ENCODE measurements at places on chromosomes 4 and X.

GRCh38 chr4:2290974-2291704 is 29.2 kb upstream of the MXD4 start:
- no peak for DNase-seq

GRCh38 chr4:52550186-52550585 is 108.9 kb downstream of the USP46 start:
- DNase-seq, result no peak

GRCh38 chrX:33195698-33196097 is 15.7 kb downstream of the DMD start:
- no peak for DNase-seq

GRCh38 chrX:69535661-69536060 is 31.5 kb downstream of the NALF2 start:
- no peak for DNase-seq

GRCh38 chr4:95102162-95102790 is 344.5 kb downstream of the BMPR1B start:
- no peak for DNase-seq
